ENCODE measurements at places on chromosomes 3 and 15.

DNA sequence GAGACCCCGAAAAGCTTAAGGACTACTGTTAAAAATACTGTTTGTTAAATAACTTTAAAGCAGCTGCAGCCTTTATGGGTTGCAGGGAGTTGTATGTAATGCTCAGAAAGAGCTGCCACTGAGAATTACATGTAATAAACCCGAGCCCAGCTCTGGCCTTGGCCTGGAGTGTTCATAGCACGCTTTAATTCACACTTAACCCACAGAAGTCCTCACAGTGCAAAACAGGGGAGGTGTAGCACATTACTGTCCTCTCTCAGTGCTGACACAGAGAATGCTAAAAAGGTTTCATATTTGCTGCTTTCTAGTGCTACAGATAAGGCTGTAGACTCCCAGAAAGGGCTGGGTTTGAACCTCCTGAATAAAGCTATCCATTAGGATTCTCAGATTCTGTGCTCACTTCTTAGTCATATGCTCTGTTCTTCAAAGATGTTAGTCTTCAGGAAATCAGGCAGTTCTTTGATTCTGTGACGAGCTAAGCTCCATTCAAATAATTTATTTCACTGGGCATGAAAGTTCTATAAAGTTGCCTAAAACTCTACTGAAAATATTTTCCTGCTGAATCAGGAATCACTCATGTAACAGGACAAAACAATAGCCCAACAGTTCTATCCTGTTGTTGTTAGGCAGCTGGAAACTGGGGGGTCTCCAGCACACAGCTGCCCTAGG is 108.0 kb downstream of the SENP2 start:
- DNase-seq: no peak

DNA sequence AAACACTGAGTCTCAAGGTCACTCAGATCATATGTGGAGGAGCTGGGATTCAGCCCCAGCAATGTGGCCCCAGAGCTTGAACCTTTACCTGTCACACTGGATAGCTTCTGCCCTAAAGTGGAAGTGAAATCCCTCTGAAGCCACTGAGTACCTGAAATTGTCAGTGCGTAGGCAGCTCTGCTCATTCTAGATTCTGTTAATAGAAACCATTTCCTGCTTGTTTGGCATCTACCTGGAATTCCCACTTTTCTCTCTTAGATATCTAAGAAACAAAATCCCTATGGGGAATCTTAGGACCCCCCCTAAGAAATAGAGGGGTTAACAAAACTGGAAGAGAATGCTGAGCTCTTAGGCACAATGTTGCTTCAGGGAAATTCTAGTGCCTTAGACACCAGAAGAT is 29.8 kb downstream of the FBXL22 start:
- DNase-seq: no peak

DNA sequence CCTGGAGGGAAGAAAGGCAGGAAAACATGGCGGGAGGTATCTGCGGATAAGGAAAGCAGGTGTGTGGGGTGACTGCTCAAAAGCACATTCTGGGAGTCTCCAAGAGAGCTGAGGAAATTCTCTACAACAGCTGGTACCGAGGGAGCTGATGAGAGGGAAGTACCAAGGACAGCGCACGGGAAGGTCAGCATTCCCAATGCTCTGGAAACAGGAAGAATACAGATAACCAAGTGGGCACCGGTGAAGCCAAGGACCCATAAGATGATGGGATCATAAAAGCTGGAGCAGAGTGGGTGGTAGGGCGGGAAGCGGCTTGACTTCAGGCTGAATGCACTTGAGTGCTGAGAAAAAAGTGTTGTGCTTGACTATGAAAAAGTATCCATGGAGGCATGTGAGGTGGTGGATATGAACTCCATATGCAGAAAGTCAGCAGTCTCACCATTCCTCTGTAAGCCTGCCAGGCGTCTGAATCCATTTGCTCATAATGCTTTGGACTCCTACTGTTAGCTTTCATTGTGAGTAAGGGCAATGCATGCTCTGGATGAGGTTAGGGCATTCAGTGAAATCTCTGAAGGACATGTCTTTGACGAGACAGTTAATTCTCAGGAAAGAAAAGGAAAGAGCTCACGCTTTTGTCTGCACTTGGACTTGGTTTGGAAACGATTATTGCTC is 215.5 kb downstream of the NR1D2 start:
- DNase-seq: no peak

- DNase-seq: no peak
These were observed 795.8 kb downstream of the OTOL1 start for GRCh38 chr3:162292409-162292808.

GRCh38 chr15:92936138-92936537 is 36.0 kb downstream of the CHD2 start:
- DNase-seq: no peak

GRCh38 chr3:43902415-43902814 is 211.7 kb downstream of the ABHD5 start:
- no peak for DNase-seq
